ENCODE measurements at places on chromosomes 6 and 20.

DNA sequence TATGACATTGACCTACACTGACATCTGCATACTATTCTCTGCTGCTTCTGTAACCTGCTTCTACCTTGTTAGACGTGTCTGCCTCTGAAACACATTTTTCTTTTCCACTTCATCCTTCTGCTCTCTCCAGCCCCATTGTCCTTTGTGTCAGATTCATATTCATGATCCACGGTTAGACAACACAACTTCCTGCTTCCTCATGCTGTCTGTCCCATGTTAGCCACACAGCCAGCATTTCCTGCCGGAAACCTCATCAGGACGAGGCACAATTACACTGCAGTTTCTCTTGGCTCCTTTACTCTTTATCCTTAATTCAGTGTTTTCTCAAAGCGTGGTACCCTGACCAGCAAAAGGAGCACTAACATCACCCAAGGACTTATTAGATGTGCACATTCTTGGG is 150.2 kb downstream of the TBC1D7 start:
- DNase-seq, result no peak

- DNase-seq, result no peak
Measured at GRCh38 chr6:106666282-106667021, 37.1 kb downstream of the QRSL1 start.

DNA sequence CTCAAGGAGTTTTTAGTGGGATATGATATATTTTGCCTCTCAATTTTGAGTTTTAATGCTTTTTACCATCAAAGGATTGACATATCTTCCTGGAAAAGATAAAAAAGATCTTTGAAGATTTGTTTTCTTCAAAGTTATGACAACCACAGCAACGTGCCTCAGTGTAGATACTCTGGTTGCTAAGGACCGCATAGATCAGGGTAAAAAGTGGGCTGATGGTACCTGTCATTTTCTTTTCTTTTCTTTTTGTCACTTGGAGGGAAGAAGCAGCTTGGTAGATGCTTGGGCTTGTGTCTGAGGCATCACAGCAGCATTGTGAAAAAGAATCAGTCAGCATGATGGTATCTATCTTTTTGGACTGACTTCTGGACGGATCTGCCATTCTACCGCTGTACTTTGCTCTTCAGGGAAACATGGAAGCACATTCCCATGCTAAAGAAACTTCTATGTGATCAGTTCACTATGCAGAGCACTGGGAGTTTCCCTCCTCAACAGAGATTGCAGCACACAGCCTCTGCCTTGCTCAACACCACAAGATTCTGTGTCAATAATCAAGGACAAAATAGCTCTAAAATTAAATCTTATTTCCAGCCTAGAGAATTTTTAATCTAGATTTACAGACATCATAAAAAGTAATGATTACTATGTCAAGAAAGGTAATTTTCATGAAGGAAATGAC is 54.8 kb upstream of the SGK1 start:
- DNase-seq, result peak; percentile 27

DNA sequence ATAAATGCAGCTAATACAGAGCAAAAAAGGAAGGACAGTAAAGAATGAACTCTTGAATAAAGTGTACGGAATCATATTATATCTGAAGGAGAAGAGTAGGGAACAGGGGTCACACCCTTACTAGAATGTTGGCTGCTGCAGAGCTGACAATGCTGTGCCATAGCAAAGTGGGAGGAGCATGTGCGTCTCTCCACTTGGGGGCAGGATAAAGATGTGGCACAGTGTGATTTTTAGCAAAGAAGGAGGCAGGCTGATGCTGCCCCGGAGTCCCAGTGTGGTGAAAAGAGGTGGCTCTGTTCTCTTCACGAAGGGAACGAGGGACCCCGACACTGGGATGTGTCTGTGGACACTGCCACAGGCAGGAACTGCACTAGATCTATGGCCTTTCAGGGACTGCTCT is 67.5 kb downstream of the INSM1 start:
- DNase-seq, result no peak

DNA sequence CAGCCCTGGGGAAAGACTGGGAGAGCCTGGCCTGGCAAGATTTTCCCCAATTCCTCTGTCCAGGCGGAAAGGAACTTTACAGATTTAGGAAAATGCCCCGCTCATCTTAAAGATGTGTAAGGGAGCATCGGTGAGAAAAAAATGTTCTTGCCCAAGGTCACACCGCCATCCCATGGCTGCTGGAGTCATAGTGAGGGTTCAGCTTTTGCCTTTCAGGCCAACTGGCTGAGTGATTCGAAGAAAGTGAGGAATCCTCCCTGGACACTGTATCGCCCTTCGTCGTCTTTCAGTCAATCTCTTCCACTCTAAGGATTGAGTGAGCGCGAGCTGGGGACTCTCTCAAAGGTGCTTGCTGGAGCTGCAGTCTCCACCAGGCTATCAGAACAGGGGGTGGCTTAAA is 1.4 kb downstream of the WFDC2 start:
- DNase-seq, result no peak

- DNase-seq, result no peak
Measured at GRCh38 chr6:144331491-144331969, 46.4 kb downstream of the UTRN start.

GRCh38 chr6:112957536-112957916 is 610.4 kb downstream of the RFPL4B start:
- DNase-seq, result no peak

GRCh38 chr6:90421666-90422065 is 125.0 kb upstream of the BACH2 start:
- no peak for DNase-seq

Data from CD4-positive, alpha-beta T cell treated with Interleukin-12 subunit alpha and Interleukin-12 subunit beta, for 1 hour (primary cell).